Lower leg skin (tissue), 4 donors: ENCODE measurements at places on chromosomes 12 and 14. TPM values are rescaled to one million over a fixed set of nuclear protein-coding genes. Genes with fewer than 3 reads are reported as not detected.

GRCh38 chr12:74732164-74732784 is 194.6 kb downstream of the ATXN7L3B start:
- DNase-seq: no peak

DNA sequence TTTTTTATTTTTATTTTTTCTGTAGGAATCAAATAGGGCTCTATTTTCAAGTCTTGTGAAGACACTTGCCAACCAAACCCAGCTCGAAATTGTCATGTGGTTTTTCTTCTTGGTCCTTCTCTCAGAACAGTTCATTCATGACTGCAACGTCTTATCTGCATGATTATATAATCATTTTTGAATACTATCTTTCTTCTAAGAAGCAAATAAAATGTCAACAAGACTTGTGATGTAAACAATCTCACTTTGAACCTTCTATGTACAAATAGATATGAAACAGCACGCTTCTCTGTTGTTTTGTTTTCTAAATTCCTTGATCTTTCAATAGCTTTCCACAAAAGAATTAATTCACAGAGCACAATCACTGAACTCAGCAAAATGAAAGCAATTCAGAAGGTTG is 320.7 kb downstream of the SOX5 start:
- no peak for DNase-seq

DNA sequence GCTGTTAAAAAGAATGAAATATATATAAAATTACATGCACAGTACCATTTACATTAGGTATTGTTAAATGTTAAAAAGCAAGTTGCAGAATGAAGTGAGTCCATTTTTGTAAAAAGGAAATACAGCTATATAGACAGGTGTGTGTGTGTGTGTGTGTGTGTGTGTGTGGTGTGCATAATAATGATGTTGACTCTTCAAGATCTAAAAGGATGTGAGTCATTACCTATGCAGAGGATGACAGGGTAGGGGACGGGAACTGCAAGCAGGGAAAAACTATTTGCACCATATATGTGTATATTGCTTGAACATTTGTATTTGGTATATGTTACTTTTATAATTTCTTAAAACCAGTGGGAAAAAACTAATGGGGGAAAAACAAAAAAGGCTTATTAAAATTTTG is 3.1 kb downstream of the C14orf39 start:
- DNase-seq: no peak

- no peak for DNase-seq
Observed at GRCh38 chr12:129861951-129862350, 41.9 kb downstream of the TMEM132D start.

Gene MUCL1
- total RNA-seq: 1,631 TPM

Gene LEMD3
- 52.6 TPM for total RNA-seq

- DNase-seq: peak; percentile 69
Observed at GRCh38 chr14:72928872-72929271, 2.6 kb downstream of the DCAF4 start.

Gene ZC2HC1C
- total RNA-seq: 3.9 TPM

DNA sequence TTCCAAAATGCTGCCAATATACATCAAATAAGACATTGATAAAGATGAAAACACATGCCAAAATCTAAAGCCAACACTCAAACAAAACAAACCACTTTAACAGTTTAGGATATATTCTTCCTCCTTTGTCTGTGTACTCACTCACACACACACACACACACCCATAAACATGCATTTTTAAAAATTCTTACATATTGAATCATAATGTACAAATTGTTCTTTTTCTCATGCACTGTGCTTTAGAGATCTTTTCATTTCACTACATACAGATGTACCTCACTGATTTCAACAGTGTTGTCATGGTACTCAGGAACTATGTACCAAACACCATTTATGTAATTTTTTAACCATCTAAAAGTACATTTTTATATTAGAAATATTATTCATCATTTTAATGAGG is 9.5 kb upstream of the RERG start:
- DNase-seq: no peak

DNA sequence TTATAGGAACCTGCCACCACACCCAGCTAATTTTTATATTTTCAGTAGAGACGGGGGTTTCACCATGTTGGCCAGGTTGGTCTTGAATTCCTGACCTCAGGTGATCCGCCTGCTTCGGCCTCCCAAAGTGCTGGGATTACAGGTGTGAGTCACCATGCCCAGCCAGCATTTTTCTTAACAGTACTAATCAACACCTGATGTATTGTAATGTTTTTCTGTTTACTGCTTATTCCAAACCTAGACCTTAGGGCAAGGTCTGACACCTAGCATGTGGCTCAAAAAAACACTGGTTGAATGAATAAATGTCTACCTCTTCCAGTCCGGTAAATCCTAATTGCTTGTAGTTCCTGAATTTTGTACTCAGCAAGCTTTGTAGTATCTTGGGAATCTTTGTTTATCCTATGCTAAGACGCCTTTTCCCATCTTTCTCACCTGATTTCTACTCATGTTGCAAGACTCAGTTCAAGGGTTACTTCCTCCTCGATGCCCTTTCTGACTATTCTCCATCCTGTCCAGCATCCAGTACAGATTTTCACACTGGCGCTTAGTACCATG is 2.8 kb downstream of the PAN2 start:
- DNase-seq: no peak
